ENCODE measurements at places on chromosomes 4 and X.

DNA sequence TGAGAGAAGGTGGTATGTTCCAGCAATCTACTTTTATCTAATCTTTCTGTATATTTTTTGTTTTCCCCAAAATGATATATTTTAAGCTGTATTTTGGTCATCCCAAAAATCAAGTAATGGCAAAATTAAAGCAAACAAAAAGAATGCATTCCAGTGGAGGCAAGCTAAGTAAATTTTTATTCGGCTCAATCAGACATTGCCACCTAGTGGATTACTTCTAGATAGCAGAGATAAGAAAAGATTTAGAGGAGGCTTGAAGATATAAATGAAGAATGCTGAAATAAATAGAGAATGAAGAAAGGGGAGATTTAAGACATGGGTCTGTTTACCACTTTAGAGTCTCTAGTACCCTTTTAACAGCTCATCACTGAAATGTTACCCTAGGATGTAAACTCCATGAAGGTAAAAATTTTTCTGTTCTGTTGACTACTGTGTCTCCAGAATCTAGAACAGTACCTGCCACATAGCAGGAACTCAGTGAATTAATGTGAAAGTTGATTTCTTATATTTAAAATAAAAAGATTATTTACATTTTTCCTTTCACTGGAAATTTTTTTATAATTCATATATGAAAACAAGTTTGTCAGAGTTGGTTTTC, 110.9 kb upstream of the ANK2 start:
- DNase-seq: peak; percentile 46

GRCh38 chr4:48698029-48698971, 81.8 kb downstream of the FRYL start:
- DNase-seq: no peak

DNA sequence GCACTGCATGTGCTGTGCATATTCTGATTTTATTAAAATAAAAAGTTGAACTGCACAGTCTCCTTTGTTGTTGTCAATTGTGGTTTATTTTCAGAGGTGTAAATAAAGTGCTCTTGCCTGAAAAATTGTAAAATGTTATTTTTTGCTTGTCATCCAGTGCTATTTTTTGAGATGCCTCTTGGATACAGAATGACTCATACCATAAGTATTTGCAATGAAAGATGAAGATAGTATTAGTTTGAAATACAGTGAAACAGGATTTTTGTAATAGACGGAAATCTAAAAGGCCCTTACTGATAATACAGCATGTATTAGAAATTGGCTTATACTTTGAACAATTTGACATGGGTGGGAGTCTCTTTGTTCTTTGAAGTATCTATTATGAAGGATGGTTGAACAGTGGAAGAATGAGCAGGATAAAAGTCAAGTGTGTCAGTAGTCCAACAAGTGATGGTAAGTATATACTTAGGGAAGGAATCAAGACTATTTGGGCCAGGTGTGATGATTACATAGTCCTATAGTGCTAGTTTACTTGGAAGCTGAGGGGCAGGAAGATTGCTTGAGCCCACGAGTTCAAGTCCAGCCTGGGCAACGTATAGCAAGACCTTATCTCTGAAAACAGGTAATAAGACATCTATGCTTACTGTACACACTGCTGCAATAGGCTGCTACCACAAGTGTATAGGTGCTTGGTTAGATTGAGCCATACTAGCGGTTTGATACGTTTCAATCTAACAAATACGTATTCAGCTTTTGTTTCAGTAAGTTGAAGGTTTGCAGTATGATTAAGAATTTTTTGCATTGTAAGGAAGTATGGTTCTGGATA, 16.4 kb downstream of the DDX3X start:
- DNase-seq: no peak

GRCh38 chrX:116031331-116031730, 139.2 kb upstream of the AGTR2 start:
- no peak for DNase-seq

DNA sequence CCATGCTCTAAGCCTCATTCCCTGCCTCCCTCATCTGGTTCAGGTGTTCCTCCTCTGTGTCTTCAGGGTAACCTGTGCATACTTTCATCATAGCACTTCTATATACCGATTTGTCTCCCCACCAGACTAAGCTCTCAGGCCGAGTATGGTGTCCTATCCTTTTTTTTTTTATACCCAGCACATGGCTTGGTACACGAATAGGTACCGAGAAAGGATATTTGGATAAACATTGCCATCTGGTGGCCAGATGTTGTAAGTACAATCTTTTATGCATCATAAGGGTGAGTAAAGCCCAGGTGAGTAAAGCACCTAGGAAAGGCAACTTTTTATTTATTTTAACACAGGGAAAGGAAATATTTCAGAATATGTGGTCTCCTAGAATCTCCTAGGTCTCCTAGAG, 68.4 kb downstream of the MID2 start:
- DNase-seq: no peak

- DNase-seq: no peak
Observed at GRCh38 chr4:89906777-89907521, 12.3 kb downstream of the MMRN1 start.

- DNase-seq: no peak
Observed at GRCh38 chrX:139766545-139766983, 58.6 kb upstream of the MCF2 start.

- DNase-seq: no peak
Observed at GRCh38 chr4:76943129-76943620, 6.4 kb upstream of the SEPTIN11 start.

DNA sequence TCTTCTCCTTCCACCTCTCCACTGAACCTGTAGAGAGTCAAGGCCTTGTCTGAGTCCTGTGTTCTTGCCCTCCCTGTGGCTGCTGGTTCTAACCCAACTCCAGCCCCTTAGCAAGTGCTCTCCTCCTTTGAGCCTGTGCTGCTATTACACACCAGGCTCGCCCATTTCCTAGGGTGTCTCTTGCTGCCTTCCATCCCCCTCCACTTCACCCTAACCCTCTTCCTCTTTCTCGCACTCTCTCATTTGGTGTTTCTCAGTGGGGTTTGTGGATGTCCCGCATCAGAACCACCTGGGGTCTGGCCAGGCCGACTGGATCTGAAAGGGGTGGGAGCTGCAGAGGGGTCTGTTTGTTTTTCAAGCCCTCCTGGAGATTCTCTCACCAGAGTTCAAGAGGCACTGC, 156.7 kb downstream of the SPRY1 start:
- DNase-seq: no peak

- no peak for DNase-seq
Observed at GRCh38 chr4:186221624-186222023, 5.7 kb upstream of the KLKB1 start.

DNA sequence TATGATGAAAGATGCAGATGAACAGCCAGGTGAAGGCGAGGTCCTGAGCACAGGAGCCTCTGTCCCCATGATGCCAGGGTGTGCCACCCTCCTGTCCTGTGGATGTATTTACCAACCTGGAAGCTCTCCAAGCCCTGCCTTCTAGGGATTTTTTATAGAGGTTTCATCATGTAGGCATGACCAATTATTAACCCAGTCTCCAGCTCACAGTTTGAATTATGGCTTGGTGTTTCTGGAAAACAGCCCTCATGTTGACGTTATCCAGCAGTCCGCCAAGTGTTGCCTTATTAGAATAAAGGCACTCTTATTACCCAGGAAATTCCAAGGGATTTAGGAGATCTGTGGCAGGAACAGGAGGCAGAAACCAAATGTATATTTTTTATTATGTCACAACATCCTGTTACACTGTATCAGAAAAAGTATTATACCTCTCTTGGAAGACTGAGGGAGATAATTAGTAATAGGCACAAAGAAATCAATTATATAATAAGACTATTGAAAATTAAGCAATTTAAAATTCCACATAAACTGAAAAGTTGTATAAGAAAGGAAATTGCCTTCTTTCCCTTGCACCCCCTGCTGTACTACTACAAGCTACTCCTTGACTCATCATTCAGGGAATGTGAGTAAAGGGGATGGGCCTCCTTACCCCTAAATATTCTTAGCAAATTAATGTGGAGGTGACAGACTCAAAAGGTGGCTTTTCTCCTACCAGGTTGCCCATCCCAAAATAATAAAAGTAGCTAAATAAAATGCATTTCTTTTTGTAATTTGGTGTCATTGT, 129.6 kb downstream of the ZNF330 start:
- peak; percentile 20 for DNase-seq

- peak; percentile 79 for DNase-seq
Observed at GRCh38 chrX:21940356-21940829, at the start of gene SMS. SMS (plus strand) TSS chrX:21940709; CDS start chrX:21940825, 116 bp downstream.

- DNase-seq: no peak
Observed at GRCh38 chrX:31334997-31335396, 263.2 kb upstream of the FTHL17 start.

DNA sequence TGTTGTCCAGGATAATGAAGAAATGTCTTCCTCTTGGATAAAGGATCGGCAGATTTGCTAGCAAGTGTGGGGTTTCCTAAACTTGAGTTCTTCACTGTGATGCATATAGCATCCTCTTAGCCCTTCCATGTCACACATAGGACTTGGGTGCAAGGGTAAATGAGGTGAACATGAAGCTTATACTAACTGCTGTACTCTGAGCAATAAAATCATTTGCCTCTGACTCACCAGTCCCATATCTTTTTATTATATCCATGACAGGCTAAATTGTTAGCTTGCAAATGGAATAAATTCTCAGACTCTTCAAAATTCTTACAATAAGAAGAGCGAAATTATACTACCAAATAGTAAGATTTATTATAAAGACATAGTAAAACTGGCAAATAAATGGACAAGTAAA, 14.7 kb upstream of the TBC1D1 start:
- no peak for DNase-seq

DNA sequence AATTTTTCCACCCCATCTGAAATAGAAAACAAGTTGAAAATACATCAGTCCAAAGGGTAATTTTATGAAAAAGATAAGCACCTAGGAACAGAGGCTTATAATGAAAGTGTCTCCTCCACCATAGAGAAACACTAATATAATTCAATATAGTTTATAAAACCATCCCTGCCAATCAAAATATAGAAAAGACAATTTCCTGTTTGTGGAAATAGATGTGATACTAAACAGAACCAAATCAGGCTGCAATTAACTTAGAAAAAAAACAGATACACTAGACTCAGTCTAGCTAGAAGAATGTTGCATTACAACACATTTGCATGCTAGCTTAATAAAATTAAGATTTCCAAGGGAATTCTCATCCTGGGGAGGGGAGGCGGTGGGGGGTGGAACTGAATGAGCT, 68.2 kb downstream of the ENOX2 start:
- DNase-seq: no peak

DNA sequence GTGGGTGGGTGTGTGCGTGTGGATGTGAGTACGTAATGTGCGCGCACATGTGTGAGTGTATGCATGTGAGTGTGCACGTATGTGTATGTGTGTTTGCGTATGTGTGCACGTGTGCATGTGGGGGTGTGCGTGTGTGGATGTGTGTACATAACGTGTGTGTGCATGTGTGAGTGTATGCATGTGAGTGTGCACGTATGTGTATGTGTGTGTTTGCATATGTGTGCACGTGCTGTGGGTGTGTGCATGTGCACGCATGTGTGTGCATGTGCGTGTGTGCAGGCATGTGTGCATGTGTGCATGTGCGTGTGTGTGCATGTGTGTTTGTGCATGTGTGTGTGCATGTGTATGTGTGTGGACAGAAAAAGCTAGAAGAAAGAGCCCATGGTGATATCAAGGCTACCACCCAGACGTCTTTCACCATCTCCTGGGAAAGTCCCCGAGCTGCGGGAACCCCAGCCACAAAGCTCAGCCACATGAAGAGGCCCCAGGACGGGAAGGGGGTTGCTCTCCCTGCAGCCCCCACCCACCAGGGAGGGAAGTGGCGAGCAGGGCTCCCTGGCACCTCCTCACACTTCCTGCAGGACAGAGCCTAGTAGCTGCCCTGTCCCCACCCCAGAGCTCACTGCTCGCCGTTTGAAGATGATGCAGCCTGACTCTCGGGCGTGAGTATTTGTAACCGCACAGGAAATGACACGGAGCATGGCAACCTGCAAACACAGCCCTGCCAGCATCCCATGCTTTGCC, 108.3 kb downstream of the DCTD start:
- DNase-seq: no peak

DNA sequence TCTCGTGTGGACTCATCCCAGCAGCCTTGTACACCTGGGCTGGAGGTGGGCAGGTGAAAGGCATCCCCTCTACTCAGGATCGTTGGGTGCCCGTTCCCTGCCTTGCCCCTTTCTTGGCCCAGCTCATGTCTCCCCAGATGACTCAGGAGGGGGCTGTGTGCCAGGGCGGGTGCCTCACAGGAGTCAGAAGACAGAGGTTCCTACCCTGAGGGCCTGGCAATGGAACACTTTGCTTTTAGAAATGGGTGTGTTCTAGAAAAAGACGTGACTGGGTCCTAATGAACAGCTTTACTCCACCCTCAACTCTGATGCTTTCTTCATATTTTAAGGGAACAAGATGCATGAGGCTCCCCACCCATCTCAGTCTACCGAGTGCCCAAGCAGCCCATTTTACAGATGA, 22.5 kb upstream of the TRIM2 start:
- DNase-seq: no peak

DNA sequence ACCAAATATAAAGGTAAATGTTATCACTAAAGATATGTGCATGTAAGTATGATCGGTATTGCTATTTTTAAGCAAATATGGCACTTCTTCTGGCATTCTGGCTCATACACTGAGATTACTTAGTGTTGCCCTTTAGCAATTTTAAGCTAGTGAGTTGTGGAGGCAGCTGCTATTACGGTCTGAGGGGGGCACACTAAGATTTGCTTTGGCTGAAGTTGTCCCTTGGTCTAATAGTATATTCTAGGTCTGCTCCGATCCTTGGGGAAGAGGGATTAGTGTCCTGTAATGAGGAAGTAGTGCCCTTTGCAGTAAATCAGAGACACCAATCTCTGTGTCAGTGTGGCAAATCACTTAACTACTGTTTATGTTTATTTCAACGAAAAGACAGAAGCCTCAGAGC, 196.5 kb upstream of the FTHL17 start:
- no peak for DNase-seq

- no peak for DNase-seq
Observed at GRCh38 chr4:169756971-169757574, 671 bp downstream of the HPF1 start.

GRCh38 chr4:68599150-68599549, 23.0 kb upstream of the UGT2B17 start:
- no peak for DNase-seq
